ENCODE measurements at places on chromosomes 7 and 10. TPM values are rescaled to one million over a fixed set of nuclear protein-coding genes. Genes with fewer than 3 reads are reported as not detected.

Gene CRHR2
- total RNA-seq: not detected

Gene AKR1C3
- total RNA-seq: 91.7 TPM

Gene LIPN
- not detected for total RNA-seq

Gene SLC39A12
- not detected for total RNA-seq

Gene XRCC2
- total RNA-seq: 6.7 TPM

Gene ABI1
- 40.3 TPM for total RNA-seq

Gene ZNF804B
- not detected for total RNA-seq

Gene CALML3
- not detected for total RNA-seq

Gene KIAA1549
- total RNA-seq: 1.9 TPM

Gene SPDYE6
- not detected for total RNA-seq

Gene RNLS
- 7.1 TPM for total RNA-seq

Gene MYOZ1
- not detected for total RNA-seq

Gene HPSE2
- not detected for total RNA-seq

Gene EN2
- total RNA-seq: not detected

Gene PSD
- total RNA-seq: 0.07 TPM

Gene ASAH2
- 0.46 TPM for total RNA-seq

Gene NKX2-3
- total RNA-seq: 0.07 TPM

Gene TUBB8
- not detected for total RNA-seq

Gene FOXI2
- not detected for total RNA-seq

Gene ANKRD16
- total RNA-seq: 5.9 TPM

Gene CPED1
- 1.5 TPM for total RNA-seq

Gene C7orf57
- total RNA-seq: 0.11 TPM

Gene NEUROG3
- total RNA-seq: not detected

Gene PALD1
- 90.4 TPM for total RNA-seq

Gene CREB5
- 2.8 TPM for total RNA-seq
